Sciatic nerve (tissue), 2 donors: ENCODE measurements at places on chromosomes 6 and 20. TPM values are rescaled to one million over a fixed set of nuclear protein-coding genes. Genes with fewer than 3 reads are reported as not detected.

MACROD2 gene
- 13.8 TPM for total RNA-seq

SMLR1 gene
- total RNA-seq = not detected

WFDC2 gene
- total RNA-seq = 4.1 TPM

MAS1 gene
- total RNA-seq = not detected

PACRG gene
- 4.3 TPM for total RNA-seq

TBXT gene
- total RNA-seq = not detected

ULBP3 gene
- 2.9 TPM for total RNA-seq

SLC32A1 gene
- total RNA-seq = not detected

SNX14 gene
- total RNA-seq = 92.9 TPM

TMEM170B gene
- total RNA-seq = 9.5 TPM

HSF2 gene
- total RNA-seq = 16.1 TPM

GPX5 gene
- not detected for total RNA-seq

STK4 gene
- total RNA-seq = 43.8 TPM

ABHD16A gene
- total RNA-seq = 46.0 TPM

PGC gene
- 0.27 TPM for total RNA-seq

KHDC1L gene
- total RNA-seq = not detected

CTAGE9 gene
- not detected for total RNA-seq

DDO gene
- total RNA-seq = 1.3 TPM

SIGLEC1 gene
- total RNA-seq = 19.2 TPM

PHACTR1 gene
- 7.9 TPM for total RNA-seq

LTB gene
- total RNA-seq = 4.0 TPM

LTA gene
- total RNA-seq = 0.27 TPM
